Stromal cell of bone marrow (primary cell): ENCODE measurements at places on chromosomes 1 and 21.

- no peak for DNase-seq
Observed at GRCh38 chr1:26580116-26580515, 50.6 kb downstream of the RPS6KA1 start.

DNA sequence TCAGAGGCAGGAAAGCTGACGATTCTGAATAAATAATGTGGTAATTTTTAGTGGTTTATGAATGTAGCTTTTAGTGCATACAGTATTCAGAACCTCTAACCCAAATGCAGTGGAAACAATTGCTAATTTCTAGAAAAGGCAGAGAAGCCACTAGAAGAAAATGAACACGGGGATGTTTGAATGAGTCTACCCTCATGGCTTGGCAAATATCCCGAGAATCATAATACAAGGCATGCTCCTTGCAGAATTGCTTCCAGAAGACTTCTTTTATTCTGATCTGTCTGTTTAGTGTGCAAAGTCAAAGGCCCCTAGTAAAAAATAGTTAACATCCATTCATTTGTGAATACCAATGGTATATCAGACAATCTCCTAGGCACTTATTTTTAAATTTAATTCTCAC, 246.8 kb downstream of the LMO4 start:
- peak; percentile 17 for DNase-seq

- DNase-seq: no peak
Observed at GRCh38 chr1:17877896-17878295, 122.8 kb downstream of the ACTL8 start.

GRCh38 chr1:68051475-68051874, 1.0 kb upstream of the DIRAS3 start:
- peak; percentile 56 for DNase-seq

DNA sequence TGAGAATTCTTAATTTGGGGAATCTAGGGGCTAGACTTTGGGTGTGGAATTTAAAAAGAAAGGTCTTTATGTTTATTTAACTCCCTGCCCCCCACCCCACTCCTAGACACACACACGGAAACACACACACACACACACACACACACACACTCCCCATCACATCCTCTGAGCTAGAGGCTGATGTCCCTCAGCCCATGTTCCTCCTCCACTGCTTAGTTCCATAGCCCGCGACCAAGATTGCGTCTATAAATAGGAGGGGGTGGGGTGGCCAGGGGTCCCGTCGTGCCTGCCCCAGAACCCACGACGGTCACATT, 655 bp upstream of the KIRREL1 start:
- DNase-seq: no peak

DNA sequence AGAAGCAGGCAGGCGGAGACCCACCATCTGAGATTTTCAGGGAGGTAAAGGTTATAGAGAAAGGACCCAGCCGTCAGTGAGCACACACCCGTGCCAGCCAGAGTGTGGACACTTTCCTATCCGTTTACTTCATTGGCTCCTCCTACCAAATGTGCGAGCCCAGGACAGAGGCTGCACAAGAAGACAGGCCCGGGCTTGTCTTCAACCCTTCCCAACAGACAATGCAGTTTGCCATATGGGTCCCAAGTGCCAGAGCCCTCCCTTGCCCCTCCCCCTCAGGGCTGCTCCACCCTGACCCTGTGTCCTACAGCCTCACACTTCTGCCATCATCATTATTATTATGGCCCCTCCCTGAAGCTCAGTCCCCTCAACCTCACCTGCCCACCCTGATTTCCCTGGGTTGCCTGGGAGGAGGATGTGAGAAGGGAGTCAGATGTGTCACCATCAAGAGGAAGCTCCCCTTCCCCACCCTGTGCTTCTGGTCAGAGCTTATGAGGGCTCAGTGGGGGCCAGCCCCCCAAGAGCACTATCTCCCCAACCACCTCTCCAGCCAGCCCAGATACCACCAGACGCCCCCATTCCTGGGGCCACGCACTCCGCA, 9.4 kb downstream of the LAPTM5 start:
- DNase-seq: no peak

DNA sequence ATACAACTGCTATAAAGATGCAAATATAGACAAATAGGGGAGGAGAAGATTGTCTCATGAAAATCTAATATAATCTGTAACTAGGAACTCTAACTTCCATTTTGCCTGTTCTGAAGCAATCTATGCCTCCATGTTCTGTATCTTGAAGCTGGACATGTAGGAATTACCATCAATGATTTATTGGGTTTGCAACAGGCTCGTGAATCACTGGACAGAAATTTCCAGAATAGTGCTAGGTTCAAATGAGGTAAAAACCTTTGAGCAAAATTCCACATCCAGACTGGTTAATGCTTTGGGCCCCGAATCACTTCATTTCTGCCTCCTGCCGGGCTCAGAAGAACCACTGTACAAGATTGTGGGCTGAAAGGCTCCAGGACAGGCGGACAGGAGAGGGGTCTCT, 110.7 kb upstream of the CTTNBP2NL start:
- no peak for DNase-seq

DNA sequence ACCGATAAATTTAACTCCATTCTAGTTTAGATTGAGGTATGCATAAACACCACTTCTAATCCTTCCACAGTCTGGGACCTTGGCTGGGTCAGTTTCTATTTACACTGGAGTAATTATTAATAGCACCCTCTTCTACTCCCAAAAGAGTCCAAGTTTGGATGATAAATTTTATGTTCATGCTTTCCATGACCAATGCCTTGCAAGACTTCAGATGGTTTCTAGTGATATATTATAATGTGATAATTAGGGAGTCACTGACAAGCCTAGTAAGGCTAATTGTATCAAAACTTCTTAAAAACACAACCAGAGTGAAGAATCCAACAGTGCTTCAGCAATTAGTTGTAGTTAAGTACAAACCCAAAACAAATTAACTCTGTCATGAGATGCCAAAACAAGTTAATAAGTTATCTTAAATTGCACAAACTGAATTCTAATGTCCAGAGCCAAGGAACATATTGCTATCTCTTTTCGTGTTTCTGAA, 489.6 kb downstream of the TTLL7 start:
- DNase-seq: no peak

GRCh38 chr1:46158312-46159281, 16.3 kb upstream of the TSPAN1 start:
- DNase-seq: no peak

DNA sequence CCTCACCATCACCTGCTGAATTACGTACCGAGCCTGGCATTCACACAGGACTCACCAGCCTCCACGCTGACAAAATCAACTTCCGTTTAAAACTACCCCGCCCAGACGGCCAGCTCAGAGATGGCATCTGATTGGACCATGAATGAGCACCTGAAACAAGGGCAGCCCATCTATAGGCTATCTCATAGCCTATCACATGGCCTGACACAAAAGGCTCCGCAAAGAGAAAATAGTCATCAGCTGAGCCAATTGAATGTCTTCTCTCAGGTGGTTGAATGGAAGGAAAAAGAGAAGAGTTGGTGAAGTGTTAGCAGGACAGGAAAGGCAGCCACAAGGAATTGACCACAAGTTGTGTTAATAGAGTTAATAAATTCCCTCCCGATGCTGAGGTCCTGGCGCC, 50.6 kb upstream of the ZC3H12A start:
- no peak for DNase-seq

DNA sequence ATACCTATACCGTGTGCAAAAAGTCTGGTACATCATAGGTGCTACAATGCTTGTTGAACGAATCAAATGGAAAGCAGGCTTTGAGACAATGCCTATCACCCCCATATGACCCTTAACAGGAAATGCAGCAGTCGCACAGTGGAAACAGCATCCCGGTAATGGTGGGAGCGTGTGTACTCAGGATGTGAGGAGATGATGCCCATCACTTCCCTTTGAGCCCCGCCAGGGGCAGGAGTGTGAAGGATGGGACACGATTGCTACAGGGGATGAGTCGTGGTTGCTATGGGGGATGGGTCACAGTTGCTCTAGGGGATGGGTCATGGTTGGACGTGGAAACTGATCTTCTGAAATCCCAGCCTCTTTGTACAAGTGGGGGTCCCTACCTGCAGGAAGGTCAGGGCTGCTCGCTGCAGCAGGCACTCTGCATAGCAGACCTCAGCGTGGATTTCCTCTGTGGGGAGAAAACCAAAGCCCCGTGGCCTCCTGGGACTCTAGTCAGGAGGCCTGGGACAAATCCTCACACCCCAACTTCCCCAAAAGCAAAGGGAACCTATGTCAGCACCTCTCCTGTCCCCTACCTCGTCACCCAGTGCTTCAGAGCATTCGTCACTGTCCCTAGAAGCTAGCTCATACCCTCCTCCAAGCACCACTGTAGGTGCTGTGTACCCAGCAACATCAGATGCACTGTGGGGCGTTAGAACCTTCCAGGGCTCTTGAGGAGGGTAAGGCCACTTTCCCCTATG, 19.3 kb downstream of the TTC39A start:
- no peak for DNase-seq

- no peak for DNase-seq
Observed at GRCh38 chr1:11198851-11199594, 9.9 kb downstream of the ANGPTL7 start.

DNA sequence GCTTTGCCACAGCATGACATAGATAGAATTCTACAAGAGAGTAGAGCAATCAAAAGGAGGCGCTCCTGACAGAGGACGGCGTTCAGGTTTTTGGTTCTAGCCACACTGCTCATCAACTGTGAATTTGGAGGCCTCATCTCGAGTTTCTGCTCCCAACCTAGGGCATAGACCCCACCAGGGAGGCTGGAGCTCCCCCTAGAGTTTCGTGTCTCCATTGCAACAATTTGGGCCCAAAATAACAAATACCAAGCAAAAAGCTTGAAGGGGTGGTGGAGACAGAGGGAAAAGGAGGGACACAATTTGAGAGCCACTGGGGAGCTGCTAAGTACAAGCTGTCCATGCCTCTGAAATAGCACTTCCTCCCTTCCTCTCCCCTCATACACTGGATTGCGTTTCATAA, 297.0 kb downstream of the GPATCH2 start:
- peak; percentile 20 for DNase-seq

- DNase-seq: peak; percentile 74
Observed at GRCh38 chr1:66478116-66478515, 55.8 kb upstream of the SGIP1 start.

- no peak for DNase-seq
Observed at GRCh38 chr1:77571642-77572041, 110.8 kb downstream of the ZZZ3 start.

DNA sequence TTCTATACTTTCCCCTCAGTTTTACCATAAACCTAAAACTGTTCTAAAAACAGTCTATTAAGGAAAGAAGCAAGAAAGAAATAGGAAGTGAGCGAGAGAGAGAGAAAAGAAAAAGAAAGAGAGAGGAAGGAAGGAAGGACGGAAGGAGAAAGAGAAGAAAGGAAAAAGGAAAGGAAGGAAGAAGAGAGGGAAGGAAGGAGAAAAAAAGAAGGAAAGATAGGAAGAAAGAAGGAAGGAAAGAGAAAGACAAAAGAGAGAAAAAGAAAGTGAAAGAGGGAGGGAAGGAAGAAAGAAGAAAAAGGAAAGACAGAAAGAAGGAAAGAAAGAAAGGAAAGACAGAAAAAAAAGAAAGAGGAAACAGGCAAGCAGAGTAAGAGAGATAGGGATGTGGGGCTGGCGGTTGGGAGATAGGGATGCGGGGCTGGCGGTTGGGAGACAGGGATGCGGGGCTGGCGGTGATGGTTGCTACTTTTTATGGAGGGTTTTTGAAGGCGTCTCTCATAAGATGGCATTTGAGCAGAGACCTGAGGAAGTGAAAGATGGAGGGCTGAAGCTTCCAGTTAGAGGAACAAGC, 70.4 kb upstream of the IRF2BP2 start:
- no peak for DNase-seq

GRCh38 chr1:218537122-218537913, 192.2 kb downstream of the TGFB2 start:
- DNase-seq: peak; percentile 32

DNA sequence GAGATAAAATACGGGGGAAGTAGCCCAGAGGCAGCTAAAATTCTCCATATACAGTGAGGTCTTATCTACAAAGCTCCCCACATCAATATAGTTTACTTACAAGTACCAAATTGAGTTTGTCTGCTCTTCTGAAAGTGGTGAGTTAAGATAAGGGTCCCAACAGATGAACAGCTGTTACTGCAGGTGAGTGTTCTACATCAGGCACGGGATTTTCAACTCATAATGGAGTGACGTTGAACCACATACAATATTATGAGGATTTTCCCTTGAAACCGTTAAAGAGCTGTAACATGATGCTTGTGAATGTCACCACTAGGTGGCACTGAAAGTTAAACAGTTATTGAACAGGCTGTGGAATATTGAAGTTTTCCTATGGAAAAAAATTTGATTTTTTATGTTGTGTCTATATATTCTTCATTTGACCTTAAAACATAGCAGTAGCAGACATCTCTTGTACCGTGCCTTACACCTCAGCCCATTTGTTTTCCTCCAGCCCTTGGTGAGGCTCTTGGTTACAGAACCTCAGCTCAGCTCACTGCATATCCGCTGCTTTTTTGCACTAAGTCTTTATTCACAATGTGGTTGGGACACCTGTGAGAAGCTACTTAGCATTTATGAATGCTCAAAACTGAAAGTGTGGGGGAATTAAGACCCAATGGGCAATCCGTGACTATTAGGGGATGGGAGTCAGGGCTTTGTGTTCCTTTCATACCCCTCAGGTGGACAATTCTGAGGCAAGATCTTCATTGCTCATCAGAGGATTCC, 23.2 kb downstream of the CD1D start:
- DNase-seq: peak; percentile 47

DNA sequence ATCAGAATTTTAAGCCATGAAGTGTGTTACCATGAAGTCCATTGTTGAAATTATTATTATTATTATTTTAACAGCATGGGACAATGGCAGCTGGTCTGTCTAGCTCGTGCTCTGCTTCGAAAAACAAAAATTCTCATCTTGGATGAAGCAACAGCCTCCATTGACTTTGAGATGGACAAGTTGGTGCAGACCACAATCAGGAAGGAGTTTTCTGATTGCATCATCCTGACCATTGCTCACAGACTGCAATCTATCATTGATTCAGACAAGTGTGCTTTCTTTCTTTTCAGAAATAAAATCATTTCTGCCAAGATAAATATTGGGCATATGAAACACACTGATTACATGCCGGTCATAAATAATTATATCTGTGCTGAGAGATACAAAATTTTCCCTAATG, 21.0 kb downstream of the HSPA13 start:
- DNase-seq: peak; percentile 60

DNA sequence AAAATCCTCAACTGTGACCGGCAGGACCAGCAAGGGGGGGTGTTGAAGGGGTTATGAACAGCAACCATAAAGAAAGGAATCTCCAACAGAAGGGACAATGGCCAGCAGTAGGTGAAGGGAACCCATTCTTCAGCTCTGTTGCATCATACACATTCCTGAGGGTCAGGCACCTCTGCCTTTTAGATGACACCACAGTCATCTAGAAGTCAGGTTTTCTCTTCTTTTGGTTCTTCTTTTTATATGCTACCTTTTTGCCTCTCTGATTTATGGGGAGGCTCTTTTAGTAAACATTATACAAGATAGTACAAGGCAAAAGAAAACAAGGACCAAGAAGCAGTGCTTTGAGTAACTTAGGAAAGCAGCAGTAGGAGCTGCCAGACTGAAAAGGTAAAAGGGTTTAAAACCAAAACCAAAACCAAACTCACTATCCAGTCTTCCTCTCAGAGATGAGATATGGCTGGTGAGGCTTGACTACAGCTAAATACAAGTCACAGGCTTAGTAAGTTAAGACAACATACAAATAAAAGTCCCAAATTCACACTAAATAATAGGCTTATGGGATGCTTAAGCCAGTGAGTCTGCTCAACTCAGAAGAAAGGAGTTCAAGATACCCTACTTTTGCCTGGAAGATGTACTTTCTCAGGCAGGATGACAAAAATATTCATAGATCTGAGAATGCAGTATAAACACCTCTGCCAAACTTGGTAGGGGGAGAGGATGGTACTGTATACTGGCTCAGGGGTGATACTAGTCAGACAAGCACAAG, 4.1 kb downstream of the TEX38 start:
- no peak for DNase-seq

- DNase-seq: no peak
Observed at GRCh38 chr1:205287076-205287475, 34.5 kb downstream of the NUAK2 start.
